ENCODE measurements at places on chromosomes 5 and 9.

GRCh38 chr5:108623826-108624225 lies 123.9 kb upstream of the FER start:
- DNase-seq, result no peak

- DNase-seq, result peak; percentile 61
Measured at GRCh38 chr9:35729700-35730485, 2.1 kb downstream of the TLN1 start.

- DNase-seq, result no peak
Measured at GRCh38 chr9:105693435-105694189, 729 bp upstream of the TMEM38B start.

GRCh38 chr5:85681871-85682270 lies 935.9 kb upstream of the COX7C start:
- DNase-seq, result no peak

DNA sequence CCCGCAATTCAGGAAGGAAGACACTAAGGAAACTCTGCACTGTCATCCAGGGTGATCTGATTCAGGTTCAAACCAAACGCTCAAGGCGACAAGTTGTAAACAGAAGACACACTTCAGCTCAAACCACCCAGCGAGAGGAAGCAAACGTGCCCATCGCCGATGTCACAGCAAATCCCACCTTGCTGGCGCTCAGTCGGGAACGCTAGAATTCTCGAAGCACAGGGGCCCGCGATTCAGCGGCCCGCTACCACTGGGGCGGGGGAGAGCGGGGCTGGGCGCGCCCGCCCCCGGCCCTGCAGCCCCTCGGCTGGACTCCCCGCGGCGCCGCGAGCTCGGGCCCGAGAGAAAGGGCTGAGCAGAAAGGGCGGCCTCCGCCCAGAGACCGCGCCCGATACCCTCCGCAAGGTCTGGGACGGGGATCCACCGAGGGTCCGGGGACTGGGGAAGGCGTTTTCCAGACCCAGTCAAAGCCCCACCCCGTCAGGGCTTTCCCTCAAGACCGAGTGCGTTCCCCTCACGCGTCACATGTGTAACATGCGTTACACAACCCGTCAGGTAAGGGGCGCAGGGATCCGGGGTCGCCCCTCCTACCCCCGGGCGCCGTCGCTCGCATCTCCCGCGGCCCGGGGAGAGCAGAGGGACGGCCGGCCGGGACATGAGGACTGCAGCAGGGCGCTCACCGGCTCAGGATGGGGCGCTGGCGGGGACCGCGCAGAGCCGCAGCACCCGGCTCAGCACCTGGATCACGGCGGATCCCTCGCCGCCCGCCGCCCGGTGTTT lies 469 bp downstream of the AGTPBP1 start:
- peak; percentile 56 for DNase-seq

DNA sequence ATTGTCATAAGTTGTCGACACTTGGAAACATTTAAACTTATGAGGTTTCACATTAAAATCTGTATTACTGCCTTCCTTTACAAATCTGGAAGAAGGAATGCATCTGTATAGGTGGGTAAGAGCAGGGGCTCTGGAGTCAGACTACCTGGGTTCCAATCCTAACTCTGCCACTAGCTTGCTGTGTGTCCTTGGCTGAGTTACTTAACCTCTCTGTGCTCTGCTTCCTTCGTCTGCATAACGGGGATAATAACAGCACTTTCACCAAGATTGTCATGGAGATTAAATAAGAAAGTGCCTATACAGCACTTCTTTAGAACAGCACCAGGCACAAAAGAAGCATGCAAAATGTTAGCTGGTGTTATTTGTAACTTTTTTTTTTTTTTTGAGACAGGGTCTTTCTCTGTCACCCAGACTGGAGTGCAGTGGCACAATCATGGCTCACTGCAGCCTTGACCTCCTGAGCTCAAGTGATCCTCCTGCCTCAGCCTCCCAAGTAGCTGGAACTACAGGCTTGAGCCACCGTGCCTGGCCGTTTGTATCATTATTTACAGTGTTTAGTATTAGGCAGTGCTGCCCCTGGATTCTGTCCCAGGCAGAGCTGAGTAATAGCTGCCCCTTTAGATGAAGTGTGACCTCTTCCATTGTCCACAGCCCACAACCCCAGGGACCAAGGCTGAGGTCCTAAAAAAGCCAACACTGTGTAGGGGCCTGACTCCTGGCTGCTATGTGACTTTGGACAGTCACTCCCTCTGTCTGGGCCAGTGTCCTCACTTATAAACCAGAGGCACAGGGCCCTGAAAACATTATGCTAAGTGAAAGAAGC lies 25.4 kb upstream of the TTLL11 start:
- DNase-seq, result no peak

DNA sequence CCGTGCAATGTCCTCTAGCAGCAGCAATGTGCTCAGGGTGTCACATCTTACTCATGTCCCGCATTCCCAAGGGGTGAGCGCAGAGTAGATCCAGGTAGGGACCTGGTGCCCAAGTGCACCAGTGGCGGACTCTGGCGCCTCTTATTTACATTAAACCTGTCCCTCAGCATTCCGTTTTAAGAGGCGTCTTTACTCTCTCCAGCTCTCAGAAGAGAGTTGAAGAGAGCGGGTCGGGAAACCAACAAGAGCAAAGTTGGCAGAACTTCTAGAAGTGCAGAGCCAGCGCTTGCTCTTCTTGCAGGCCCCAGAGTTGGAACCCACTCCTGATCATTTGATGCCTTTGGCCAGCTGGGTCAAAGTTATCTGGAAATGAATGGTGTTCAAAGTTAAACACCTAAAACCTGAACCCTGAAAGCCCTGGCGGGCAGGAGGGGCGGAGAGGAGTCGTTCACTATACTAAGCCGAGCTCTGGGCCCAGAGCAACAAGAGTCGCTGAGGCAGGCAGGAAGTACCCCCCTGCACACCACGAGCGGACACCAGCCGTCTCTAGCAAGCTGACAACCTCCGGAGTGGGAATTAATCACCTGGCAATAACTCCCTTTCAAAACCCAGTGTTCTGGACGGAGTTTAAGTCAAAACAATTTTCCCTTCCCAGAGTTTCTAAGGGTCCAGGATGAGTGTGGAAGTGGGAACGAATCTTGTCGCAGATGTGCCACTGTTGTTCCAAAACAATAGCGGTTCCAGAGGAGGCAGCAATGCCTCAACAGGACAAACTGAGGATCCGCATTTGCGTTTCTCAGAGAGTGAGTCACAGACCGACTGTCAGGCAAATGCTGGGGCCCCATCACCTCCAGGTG lies 122.8 kb downstream of the TMEM161B start:
- no peak for DNase-seq

DNA sequence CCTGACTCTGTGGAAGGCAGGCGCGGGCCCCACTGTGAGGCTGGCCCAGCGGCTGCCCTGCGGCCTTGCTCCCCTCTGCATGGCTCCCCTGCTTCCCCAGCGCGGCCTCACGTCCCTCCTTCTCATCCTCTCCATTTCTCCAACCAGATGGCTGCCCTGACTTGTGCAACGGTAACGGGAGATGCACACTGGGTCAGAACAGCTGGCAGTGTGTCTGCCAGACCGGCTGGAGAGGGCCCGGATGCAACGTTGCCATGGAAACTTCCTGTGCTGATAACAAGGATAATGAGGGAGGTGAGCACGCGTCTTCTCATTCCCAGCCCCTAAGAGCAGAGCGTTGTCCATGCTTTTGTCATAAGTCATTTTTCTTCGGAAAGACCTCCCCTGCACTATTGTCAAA lies 129.0 kb upstream of the WWC1 start:
- DNase-seq, result no peak

All from A673 (cell line).